ENCODE measurements at places on chromosomes 3 and 15.

GRCh38 chr3:155912579-155913190, 42.2 kb downstream of the GMPS start:
- no peak for DNase-seq

DNA sequence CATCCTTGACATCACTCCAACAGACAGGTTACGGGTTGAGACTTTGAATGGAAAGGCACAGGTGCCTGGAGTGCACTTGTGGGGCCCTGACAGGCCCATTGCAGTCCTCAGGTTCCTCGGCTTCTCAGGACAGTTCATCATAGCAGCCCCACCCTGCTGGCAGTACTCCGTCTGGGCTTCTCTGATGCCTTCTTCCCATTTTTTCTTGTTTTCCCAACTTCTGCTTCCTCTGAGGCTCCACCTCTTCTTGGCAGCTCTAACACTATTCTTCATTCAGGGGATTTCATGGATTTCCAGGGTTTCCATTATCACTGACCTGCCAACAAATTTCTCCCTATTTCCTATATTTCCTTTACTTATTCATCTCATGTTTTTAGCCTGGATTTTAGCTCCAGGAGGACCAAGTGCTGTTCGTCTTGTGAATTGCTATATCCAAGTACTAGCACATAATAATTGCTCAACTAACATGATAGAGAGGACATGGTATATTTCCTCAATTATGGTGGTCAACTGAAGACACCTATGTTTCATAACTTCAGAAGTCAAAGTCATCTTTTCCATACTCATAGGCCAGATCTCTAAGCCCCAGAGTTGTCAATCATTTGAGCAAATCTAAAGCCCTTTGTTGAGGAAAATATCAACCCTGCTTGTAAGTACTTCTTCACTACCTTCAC, 16.2 kb downstream of the NCEH1 start:
- no peak for DNase-seq

DNA sequence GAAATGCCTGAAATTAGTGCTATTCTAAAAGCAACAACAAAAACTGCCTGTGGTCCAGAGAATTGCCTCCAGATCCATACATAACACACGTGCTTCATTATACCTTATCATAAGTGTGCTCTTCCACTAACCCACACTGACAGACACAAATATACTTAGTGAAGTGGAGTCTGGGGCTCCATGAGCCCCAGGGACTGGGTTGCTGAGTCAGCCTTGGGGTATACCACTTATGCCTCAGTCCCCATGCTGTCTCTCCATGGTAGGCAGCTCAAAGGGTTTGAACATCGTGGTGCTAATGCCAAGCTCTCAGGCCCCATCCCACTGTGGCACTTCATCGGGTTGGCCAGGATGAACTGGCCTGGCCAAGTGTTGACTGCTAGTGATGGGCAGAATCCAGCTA, 10.8 kb downstream of the ZDHHC3 start:
- DNase-seq, result no peak

DNA sequence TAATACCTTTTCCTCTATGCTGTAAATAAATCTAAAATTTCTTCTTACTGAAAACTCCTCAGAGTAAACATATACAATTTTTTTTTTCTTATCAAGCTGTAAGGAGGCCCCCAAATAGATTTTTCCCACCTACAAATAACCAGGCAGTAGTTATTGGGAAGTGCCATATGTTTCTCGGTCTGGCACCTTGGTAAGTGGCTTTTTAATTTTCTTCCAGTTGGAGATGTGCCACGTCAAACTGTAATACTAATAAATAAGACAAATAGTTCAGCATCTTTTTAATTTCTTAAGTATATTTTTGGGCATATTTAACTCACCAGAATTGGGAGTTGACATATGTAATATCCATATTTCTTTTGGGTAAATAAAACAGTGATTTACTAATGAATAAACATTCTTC, 346.3 kb downstream of the DIPK2A start:
- no peak for DNase-seq

DNA sequence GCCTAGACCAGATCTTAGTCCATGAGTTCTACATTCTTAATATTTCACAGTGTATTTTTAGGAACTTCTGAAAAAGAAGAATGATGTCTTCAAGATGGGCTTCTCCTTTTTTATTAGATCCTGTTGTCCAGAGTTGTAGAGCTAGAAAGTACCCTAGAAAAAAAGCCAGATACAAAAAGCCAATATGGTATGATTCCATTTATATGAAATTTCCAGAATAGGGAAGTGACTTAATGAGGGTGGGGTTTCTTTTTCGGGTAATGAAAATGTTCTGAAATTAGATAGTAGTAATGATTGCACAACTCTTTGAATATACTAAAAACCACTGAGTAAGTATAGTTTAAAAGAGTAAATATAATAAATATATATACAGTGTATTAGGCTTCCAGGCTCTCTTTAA, 116.9 kb downstream of the NFKBIZ start:
- DNase-seq, result no peak

GRCh38 chr3:32316976-32317375, 74.7 kb upstream of the CMTM7 start:
- no peak for DNase-seq

- no peak for DNase-seq
Measured at GRCh38 chr15:26722621-26723160, 50.2 kb downstream of the GABRB3 start.

DNA sequence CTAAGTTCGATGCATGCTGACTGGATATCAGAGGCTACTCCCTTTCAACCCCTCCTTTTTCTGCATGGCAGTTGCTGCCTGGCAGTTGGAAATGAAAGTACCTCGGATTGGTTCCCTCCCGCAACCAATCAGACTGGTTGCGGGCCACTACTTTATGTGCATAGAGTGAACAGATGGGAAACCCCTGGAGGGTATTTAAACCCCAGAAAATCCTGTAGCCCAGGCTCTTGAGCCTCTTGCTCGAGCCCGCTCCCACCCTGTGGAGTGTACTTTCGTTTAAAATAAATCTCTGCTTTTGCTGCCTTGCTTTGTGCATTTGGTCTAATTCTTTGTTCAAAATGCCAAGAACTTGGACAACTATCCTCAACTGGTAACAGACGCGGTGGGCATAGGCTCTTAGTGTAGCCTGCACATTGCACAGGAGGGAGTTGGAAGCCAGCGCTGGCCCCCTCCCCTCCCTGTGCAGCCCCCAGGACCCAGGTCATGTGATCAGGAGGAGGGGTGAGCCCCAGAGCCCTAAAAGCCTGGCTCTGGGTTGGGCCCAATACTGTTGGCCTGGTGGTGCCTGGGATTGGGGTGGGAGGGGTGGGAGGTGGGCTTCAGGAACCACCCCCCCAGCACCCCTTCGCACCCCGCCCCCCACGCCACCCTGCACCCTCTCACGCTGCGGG, 26.8 kb downstream of the RHCG start:
- no peak for DNase-seq

DNA sequence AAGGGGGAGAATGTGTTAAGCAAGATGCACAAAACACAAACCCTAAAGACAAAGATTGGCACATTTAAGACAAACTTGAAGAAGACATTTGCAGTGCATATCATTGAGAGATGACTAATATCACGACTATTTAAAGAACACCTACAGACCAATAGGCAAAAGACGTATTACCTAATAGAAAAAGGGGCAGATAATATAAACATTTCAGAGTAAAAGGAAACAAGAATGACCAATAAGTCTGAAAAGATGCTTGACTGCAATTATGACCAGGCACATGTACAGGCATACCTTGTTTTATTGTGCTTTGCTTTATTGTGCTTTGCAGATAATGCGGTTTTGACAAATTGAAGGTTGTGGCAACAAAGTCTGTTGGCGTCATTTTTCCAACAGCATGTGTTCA, 4.9 kb downstream of the HACD3 start:
- DNase-seq, result no peak

DNA sequence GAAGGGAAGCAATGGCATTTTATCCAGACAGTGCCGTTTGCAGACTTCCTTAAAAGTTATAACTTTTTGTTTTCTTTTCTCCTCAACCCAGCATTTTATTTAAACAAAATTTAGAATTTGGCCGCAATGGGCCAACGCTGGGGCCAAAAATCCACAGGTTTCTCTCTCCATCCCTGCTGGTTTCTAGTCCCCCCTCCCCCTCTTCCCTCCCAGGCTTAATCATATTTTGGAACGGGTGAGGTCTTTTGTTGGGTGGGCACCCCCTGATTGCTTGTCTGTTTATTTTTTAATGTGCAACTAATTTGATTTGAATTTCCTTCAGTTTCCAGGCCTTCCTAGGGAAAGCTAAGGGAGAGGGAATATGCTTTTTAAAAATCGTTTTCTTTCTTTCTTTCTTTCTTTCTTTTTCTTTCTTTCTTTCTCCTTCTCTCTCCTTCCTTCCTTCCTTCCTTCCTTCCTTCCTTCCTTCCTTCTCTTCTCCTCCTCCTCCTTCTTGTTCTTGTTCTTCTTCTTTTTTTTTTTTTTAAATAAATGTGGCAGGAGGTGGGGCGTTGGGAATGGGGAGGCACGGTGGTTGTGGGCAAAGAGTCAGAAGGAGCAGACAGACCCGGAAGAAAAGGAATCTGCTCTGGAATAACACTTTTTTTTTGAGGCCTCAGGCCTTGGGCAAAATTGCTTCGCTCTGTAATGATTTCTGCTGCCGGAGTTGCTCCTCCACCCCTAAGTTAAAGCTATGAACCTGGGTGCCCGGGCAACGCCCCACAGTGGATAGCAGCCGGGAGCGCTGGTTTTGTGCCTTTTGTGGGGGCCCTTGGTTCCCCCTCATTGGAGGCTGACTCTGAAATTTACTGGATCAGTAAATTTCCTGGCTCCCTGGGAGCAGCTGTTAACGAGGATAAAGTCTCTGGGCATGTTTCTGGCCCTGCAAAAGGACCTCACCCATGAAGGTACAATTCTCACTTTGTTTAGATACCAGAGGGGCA, 1.9 kb downstream of the FNDC3B start:
- DNase-seq, result peak; percentile 65

DNA sequence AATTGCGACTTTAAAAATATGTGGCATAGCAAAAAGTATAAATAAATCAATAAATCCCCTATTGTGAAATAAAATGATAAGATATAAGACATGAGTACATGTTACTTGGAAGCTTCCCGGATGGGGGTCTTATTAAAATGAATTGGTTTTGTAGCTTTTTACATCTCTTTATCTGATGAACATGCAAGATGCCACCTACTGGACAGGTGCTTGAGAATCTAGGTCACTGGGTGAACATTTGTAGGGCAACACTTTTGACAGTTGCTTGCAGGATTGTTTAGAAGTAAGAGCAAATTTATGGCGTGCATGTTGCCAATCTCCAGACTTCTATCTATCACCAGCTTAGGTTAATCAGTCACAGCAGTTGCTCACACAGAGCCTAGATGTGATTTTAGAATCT, 362.7 kb upstream of the SUCLG2 start:
- no peak for DNase-seq

GRCh38 chr3:14861031-14861430, 42.3 kb downstream of the FGD5 start:
- no peak for DNase-seq

- DNase-seq, result peak; percentile 51
Measured at GRCh38 chr3:10248984-10249748, 907 bp downstream of the TATDN2 start.

DNA sequence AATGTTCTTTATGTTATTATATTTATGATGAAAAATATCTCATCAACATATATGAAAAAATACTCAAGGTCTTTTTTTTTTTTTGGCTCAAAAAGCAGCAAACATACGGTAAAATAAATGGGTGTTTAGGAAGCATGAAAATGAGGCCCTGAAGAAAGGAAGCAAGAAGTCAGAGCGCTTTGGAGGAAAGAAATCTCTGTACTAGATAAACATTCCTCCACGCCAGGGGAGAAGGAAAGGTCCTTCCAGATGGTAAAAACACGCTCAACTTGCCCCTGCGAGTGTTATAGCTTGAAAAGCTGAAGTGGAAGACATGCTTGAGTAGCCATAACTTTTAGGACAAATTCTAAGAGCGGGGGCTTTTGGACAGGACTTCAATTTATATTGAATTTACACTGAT, 52.9 kb downstream of the FEM1B start:
- DNase-seq, result no peak

DNA sequence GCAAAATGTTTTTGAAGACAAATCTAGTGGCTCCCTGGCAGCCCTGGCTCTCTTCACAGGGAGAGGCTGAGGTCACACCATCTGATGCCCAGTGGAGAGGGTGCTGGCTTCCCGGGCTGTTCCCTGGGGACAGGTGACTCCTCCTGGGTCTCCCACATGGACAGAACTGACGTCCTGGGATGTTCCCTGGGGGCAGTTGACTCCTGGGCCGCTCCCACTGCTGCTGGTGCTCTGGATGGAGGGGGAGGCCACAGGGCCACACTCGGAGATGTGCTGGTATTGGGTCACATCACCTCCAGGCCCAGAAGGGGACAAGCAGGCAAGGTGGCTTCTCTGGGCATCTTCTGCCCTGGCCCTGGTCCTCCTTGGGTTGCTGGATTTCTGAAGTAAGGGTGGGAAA, 27.8 kb upstream of the ACAD9 start:
- DNase-seq, result no peak

GRCh38 chr15:35150361-35150760, 65.3 kb upstream of the NANOGP8 start:
- DNase-seq, result no peak

- DNase-seq, result no peak
Measured at GRCh38 chr15:27570746-27571145, 528.4 kb downstream of the OCA2 start.

- DNase-seq, result no peak
Measured at GRCh38 chr3:138985932-138986331, 20.1 kb downstream of the PRR23A start.

DNA sequence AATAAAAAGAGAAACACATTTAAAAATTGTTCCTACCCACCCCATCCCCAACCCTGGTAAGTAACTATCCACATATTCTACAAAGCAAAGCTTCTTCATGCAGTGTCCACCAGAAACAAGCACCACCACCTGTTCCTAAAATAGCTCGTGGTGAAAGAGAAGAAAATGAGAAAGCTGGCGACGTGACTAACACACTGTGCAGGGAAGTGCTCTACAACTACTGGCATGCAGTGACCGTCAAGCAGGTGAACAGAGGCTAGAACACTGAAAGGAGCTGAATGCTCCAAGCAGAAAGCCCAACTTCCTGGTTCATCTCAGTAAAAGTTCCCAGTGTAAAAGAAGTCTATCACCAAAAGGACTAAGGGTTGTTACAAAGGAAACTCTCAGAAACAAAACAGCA, 80.7 kb downstream of the NR2E3 start:
- no peak for DNase-seq

DNA sequence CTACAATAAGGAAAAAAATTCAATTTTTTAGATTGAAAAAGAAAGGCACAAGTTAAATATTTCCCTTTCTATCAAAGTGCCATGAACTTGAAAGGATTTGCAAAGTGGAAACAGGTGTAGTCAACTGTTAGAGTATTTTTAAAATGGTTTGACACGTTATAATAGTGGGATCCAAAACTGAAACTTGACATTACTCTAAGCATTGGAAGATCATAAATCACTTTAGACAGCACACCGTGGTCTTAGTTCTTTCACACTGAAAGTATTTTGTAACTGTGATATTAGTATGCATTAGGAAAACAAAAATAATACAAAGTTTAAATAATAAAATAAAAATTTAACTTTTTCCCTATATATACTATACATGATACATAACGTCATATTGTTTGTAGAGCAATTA, 933.1 kb downstream of the EPHA3 start:
- no peak for DNase-seq

- no peak for DNase-seq
Measured at GRCh38 chr3:129984125-129984524, 9.6 kb downstream of the TRH start.

- DNase-seq, result no peak
Measured at GRCh38 chr15:101709466-101709865, 14.8 kb downstream of the TARS3 start.

GRCh38 chr3:3778641-3779270, 20.5 kb upstream of the LRRN1 start:
- no peak for DNase-seq

GRCh38 chr3:36505393-36505792, 125.1 kb downstream of the STAC start:
- DNase-seq, result no peak
